ENCODE measurements at places on chromosomes 1 and 21.
A peak's percentile ranks its signal among the peaks of the same experiment; 100 is the strongest.

DNA sequence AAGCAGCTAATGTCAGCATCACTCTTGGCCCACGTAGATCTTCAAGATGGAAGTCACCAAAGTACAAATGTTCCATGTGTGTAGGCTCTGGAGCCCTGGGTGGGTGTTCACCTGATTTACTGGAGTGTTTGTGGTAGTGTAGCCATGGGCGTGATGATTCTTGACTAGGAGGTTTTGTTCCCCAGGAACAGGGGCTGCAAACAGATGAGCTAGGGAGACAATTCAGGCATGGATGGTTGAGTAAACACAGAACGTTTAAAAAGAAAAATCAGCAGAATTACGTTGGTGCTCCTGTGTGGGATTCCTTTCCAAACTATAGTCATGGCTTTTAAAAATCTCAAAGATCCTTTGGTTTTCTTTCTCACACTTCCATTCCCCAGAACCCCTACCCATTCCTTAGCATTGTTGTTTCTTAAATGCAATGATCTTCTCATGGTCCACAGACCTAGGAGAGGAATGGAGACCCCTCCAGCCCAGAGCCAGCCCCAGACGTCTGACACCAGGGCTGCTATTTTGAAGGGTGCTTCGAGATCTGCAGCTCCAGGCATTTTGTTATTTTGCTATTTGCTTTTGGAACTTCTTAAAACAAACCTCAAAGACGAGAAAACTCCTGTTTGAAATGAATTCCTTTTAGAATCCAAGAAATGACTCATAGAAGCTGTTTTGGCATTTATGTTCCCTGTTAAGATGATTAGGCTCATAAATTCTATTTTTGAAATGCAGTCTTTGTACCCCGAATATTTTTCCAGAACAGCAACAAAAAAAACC lies 115.1 kb downstream of the ETS2 start:
- no peak for DNase-seq

- DNase-seq: no peak
Measured at GRCh38 chr1:114339379-114339778, 171.6 kb downstream of the TRIM33 start.

GRCh38 chr1:28887419-28887834 lies 26.9 kb upstream of the EPB41 start:
- DNase-seq: peak; percentile 48

- peak; percentile 75 for DNase-seq
Measured at GRCh38 chr1:206955476-206956451, 9.5 kb upstream of the PIGR start.

- no peak for DNase-seq
Measured at GRCh38 chr1:12338017-12338416, 108.2 kb downstream of the VPS13D start.

DNA sequence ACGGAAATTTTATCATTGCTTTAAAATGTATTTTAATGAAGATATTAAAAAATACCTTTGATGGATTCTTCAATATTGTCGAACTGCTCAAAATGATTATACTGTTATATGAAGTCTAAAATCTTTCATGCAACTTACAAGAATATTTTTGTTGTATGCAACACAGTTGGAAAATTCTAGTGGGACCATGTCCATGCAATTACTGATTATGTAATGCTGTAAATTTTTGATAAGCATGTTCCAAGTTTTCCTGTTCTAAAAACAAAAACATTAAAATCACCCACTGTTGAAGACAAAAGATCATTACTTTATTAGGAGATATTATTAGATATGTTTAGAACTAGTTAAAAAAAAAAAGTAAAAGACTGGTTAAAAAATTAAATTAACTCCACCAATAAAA lies 132.8 kb downstream of the NFIA start:
- DNase-seq: no peak

DNA sequence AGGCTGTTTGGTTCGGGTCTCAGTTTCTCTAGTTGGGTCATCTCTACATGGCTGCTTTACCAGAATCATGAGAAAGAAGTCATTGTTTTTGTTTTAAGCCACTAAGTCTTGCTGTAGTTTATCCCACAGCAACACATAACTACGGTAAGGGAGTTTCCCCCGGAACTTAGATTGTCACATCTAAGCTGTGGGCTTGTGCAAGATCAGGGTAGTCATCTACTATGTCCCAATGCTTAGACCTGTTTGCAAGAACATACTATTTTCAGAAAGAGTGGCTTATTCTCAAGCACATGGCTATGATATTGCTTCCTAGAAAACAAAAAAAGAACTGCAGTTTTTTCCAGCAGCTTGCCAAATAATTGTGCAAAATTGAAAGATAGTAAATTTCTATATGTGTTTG lies 18.0 kb upstream of the OLIG2 start:
- DNase-seq: no peak

DNA sequence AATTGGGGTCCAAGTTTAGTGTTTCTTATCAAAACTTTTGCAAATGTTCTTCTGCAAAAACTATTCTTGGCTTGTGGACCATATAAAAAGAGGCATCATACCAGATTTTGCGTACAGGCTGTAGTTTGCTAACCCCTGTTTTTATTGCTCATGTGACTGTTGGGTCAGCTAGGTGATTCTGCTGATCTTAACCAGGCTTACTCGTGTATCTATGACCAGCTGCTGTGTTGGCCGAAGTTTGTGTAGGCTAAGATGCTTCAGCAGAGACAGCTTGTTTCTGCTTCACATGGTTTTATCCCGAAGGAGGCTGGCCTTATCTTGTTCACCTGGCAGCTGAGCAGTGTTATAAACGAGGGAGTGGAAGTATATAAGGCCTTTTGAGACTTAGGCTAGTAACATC lies 38.2 kb downstream of the POU2F1 start:
- no peak for DNase-seq

DNA sequence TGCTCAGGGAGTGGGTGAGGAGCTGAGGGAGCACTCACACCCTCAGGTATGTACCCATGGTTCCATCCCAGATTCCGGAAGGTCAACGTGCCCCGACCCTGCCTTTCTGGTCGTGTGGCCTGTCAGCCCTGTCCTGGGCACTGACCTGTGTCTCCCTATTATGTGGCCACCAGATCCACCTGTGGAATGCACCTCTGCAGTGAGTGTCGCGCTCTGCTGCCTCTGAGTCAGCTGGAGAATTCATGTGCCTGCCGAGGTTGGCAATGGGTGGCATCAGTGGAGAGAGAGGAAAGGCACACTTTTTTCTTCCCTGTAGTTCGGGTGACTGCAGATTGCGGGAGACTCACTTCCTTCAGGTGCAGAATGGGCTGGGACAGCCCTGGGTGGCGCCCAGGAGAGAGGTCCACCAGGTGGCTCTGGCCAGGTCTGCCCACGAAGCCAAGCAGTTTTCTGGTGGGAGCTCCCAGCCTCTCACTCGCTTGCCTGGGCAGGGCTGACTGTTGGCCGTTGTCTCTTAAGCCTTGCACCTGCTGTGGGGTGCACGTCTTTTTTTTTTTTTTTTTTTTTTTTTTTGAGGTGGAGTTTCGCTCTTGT lies 176.1 kb upstream of the TMEM51 start:
- no peak for DNase-seq

DNA sequence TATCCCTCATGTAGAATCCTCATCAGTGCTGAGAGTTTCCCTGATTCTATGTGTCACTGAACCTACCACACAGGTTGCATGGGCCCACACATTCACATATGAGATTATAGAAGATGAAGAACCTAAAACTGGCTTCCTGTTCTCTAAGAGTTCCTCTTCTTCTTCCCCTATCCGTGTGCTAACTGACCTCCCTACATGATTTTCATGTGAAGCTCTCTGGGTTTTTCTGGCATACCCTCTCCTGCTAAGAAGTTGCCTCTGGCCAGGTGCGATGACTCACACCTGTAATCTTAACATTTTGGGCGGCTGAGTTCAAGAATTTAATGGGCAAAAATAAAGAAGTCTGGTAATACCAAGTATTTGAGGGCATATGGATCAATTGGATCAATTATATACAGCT lies 5.5 kb upstream of the CD244 start:
- DNase-seq: no peak

DNA sequence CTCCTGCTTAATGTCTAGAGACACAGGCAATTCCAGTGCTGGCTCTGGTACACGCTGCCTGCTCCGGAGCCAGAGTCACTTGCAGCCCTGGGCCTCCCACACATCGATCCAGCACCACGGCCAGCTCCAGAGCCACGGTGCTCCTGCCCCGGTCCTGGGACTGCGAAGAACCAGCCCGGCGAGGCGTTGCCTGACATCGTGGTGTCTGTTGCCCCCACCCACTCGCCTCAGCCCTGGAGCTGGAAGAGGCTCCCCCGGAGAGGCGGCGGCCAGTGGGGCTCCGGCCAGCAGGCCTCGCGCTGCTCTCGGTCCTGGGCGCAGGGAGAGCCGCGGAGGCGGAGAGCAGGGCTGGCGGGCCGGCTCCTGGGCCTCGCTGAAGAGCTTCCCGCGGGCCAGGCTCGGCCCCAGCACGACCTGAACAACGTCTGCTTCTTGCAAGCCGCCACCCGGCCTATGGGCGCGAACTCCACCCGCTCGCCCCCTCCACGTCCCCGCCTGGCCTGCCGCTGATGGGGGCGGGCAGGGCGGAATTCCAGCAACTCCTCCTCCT lies 364.8 kb downstream of the CEP170 start:
- DNase-seq: no peak

DNA sequence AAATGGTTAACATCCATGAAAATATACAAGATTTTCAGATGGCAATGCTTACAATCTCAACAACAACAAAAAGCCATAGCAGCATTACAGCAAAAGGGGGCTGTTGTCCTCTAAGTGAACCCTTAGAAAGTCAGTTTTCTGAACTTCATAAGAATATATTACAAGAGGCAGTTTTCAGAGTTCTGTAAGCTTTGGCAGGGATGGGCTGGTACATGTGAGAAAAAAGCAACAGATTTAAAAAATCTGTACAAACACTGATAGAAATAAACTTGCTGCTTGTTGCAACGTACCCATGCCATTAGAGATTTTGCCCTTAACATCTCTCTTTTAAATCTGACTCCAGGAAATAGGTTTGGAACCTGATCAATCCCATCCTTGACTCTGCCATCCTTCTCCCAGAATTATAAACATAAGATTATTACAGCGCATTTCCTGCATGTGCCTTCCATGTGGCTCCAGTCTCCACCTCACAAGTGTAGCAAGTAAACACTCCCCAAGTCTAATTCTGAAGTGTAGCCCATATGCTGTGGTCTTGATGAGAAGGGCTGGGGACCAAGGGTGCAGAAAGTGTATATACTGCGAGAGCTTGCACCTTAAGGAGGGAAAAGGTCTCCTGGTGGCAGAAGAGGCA lies 101.4 kb upstream of the TSPAN2 start:
- no peak for DNase-seq

DNA sequence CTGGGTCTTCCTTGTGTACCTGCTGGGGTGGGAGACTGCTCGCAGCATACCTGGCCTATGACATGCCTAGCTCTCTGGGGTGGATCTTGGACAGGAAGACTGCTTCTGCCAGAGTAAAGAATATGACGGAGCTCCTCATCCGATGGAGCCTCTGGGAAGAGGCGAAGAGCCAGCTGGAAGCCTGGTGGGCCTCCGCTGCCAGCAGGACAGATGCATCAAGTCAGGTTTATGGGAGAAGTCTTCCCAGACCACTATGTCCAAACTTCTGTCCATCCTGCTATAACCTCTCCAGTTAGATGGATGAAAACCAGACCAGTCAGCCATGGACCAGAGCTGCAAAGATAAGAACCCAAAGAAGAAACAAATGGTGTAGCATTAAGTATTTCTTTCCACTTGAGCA lies 27.7 kb upstream of the NGF start:
- no peak for DNase-seq

- DNase-seq: peak; percentile 41
Measured at GRCh38 chr1:24027838-24028468, 47.8 kb upstream of the SRSF10 start.

DNA sequence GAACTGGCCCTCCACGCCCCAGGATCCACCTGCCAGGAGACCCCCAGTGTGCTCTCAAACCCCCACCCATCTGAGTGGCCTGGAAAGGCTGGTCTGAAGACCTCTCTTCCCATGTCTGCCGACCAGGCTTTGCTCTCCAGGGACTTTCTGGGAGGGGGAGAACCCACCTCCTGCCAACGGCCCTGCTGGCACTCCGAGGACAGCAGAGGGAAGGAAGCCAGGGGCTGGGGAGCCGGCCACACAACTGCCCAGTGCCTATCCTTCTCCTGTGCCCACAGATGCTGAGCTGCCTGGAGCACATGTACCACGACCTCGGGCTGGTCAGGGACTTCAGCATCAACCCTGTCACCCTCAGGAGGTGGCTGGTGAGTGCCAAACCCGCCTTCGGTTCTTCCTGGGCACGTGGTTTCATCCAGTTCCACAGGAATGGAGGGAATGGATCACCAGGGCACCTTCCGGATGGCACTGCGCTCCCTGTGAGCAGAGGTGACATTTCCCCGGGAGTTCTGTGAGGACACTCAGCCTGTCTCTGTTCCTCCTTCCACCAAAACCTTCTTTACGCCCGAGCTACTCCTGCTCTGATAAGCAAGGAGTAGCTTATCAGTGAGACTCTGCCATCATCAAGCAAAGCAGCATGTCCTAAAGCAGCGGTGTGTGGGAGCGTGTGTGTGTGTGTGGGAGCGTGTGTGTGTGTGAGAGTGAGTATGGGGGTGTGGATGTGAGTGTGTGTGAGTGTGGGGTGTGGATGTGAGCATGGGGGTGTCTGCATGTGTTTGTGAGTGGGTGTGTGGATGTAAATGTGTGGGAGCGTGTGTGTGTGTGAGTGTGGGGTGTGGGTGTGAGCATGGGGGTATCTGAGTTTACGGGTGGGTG lies 105.5 kb downstream of the PDE9A start:
- DNase-seq: no peak

DNA sequence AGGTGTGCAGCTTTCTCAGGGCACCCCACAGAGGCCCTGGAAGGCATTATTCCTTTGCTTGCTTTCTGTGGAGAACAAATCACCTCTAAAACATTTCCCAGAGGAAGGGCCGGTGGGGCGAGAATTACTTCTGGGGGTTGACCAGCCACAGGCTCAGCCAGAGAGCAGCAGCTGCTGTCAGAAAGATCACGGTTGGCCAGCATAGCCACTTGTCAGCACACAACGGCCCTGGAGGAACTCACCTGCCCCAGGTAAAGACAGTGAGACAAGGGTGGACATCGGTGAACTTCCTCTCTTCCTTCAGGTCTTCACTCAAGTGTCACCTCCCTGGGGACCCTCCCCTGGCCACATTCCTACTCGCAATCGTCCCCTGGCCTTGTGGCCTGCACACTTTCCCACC lies 69.5 kb upstream of the CLDN14 start:
- no peak for DNase-seq

- DNase-seq: peak; percentile 52
Measured at GRCh38 chr1:155990005-155990739, 11.8 kb upstream of the ARHGEF2 start.

GRCh38 chr1:230879778-230880177 lies 11.5 kb upstream of the C1orf198 start:
- no peak for DNase-seq

- no peak for DNase-seq
Measured at GRCh38 chr1:161200992-161201835, 953 bp upstream of the NDUFS2 start.

Measured in GM12865 (cell line).